ENCODE measurements at places on chromosomes 13 and 19.

- DNase-seq: no peak
Observed at GRCh38 chr19:13691569-13692435, 72.5 kb upstream of the MRI1 start.

DNA sequence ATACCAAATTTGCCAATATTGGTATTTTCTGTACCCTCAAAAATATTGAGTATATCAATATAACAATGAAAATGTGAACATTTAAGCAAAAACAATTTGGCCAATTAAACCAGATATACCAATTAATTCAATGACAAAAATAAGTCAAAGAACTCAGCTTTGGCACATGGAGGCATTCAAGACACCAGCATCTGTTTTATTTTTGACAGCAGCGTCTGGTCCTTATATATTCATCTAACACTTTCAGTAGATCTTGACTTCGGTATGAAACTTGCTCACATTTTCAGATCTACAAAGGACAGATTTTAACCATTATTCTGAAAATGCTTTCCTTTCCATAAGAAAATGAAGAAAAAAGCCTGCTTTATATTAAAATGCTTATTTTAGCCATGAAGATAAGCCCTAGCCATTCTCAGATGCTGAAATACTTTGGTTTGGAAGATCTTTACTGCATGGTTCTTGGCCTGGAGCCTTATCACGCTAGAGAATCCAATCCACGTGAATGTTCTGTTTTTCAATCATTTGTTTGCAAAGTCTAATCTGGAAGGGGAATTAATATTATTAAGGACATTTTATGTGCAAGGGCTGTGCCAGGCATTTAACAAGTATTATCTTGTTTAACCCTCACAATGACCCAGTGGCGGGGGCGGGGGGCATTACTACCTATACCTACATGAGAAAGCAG lies 132.2 kb downstream of the DLEU7 start:
- no peak for DNase-seq

GRCh38 chr19:34818270-34818669 lies 45.3 kb upstream of the ZNF599 start:
- no peak for DNase-seq

DNA sequence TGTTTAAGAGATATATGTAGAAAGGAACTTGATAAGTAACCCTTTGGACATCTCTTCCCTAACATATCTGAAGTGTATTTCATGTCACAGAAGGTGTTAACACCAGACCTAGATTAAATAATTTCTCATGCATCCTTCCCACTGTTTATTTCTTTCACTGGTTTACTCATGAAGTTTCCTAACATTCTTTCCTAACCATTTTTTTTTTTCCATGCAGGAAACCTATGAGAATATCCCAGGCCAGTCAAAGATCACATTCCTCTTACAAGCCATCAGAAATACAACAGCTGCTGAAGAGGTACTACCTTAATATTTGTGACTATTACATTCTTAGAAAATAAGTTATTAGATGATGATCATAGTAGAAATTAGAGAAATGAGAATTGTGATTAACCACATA lies 28.8 kb downstream of the IPO5 start:
- no peak for DNase-seq

GRCh38 chr19:1253514-1254080 lies 5.2 kb downstream of the MIDN start:
- no peak for DNase-seq

GRCh38 chr19:2986951-2987524 lies 9.7 kb downstream of the TLE6 start:
- no peak for DNase-seq

GRCh38 chr13:69948016-69948415 lies 159.6 kb upstream of the ATXN8OS start:
- no peak for DNase-seq

DNA sequence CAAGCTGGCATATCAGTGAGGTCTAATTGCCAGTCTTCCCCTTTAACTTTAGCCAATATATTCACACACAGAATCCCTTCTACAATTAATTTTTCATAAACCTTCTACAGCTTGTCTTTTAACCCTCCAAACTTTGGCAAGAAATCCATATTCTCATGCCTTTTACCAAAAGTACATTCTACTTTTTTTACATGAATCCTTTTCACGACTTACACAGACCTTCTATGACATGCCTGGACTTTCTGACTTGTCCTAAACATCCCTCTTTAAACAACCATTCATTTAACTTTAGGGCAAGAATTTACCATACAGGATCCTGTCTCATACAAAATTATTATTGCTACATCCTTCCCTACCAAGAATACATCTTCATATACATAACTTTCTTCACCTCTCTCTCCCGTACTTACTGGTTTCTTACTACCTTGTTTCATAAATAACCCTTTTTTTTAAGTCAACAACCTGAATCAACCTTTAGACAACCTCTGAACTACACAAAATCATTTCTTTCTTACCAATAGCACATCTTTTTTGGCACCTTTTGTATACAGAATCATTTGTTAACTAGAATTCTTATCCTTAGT lies 23.5 kb downstream of the ZNF544 start:
- DNase-seq: no peak

GRCh38 chr19:13150187-13150930 lies at the start of the genes IER2 and STX10:
Gene IER2 (plus strand): TSS chr19:13150411. CDS start chr19:13153187, 2,776 bp downstream.
Gene STX10 (minus strand): TSS chr19:13150375. CDS start chr19:13150173, 202 bp downstream.
- DNase-seq: peak; percentile 93

DNA sequence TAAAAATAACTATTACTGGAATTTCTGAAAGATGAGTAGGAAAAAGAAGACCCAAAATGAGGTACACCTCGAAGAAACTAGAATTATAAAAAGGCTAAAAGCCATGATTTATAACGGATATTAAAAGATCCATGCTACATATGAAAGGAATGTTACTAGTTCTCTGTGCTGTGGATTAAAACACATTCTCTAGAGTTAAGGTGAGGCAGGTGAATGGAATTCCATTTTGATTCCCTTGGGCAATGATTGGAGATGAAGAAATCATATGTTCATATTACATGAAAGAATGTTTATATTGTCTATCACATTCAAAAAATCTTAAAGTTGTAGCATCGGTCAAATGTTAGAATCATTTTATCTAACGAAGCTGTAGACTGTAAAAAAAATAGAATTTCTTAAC lies 783.7 kb downstream of the PCDH9 start:
- DNase-seq: no peak

DNA sequence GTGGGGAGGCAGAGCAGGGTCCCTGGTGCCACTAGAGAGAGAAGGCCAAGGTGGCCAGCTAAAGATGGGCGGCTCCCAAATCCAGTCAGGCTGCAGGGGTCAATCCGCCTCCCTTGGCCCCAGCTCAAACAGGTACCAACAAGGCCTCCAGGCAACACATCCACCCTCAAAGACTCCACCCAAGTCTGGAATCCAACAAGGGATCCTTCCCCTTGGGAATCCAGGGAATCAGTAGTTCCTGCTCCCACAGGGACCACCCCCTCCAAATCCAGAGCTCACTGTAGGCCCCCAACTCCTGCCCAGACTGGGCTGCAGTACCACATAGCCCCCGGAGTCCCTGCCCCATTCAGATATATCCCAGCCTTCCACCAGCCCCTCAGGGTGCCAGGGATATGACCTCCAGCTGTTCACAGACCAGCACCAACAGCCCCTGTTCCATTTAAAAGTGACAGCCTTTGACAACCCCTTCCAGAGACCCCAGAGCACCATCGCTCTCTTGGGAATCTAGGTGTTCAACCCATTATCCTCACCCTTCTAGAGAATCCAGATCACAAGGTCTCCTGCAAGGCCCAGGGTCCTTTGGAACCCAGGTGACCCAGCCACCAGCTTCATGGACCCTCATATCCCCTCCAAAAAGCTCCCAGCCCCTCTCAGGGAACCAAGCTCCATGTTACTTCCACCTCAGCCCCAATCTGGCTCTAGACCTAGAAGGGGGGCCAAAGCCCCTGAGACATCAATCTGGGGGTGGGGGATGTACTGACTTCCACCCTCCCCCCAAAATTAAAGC lies 3.2 kb downstream of the ERF start:
- no peak for DNase-seq

- DNase-seq: peak; percentile 55
Observed at GRCh38 chr13:95834134-95834765, 157.3 kb downstream of the DNAJC3 start.

GRCh38 chr19:49488046-49488862 lies 846 bp downstream of the RPL13A start:
- no peak for DNase-seq

DNA sequence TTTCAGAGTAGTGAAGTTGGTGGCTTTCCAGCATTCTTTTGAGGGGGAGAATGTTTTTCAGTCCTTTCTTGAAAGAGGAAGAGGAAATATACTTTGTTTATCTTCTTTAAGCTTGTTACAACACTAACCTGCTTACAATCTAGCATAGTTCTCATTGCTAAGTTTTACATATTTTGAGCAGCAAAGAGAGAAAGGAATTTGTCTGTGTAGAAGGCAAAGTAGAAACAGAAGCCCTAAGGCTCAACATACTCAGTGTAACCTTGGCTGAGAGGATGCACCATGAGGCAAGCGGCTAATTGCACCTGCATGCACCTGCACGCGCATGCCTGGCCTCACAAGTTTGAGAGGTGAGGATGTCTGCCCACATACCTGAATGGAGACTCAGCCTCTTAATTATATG lies 2.2 kb downstream of the FRY start:
- no peak for DNase-seq

GRCh38 chr13:77274126-77274525 lies 52.8 kb downstream of the MYCBP2 start:
- no peak for DNase-seq

DNA sequence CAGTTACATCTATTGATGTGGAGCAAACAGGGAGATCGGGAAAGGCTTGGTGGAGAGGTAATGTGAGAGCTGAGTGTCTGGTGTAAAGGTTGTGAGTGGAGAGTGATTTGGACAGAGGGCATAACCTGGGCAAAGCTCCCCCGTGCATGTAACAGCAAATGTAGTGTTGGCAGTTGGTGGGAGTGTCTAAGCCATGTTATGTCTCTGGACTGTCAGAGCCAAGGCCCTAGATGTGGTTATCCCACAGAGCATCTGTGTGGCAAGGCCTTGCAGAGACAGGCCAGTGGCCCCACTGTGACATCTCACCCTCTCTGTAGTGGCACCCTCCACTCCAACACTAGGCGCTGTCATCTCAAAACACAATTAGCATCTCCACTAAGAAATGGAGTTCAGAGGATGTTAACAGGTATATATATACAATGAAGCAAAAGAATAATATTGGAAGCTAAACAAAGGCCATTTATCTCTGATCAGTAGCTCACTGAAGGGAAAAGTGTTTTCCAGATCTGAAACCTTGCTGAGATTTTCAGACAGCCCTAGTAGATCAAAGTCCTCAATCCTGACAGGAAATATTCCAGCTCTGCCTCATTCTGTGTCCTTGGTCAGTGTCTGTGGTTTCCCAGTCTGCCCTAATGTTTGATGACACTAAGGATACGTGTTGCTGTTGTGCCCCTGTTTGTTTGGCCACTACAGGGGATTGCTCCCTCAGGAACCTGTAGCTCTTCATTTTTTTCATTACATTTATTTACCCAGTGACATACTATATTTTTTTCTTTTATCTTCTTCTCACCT lies 20.2 kb downstream of the POLR1D start:
- DNase-seq: no peak

DNA sequence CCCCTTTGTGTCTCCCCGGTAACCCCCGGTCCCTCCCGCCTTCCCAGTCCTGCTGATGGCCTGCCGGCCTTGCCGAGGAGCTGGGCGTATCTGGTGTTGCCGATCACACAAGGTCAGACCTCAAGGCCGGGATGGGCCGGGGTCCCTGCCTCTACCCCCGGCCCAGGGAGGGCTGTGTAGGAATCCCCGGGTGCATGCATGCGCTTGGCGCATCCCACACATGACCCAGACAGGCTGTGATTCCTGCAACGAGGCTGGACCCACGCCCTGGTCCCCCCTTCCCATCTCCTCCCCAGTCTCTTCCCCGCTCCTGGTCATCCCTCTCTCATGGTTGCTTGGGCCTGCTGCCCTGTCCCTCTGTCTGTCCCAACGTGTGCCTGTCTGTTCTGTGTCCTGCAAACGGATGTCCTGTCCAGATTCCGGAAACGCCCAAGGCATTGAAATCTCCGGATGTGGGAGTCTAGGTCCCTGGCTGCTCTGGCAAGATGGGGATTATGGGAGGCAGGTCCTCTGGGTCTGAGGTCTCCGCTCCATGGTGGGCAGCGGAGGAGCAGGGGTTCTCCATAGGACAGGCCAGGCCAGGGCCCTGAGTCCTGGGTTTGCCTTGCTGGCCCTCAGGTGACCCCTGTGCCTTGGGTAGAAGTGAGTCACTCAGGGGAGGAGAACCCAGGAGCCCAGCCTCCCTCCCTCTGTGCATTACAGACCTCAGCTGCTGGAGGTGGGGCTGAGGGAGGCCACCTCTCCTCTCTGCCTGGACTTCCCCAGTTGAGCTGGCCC lies 1.6 kb downstream of the PKN1 start:
- peak; percentile 42 for DNase-seq

DNA sequence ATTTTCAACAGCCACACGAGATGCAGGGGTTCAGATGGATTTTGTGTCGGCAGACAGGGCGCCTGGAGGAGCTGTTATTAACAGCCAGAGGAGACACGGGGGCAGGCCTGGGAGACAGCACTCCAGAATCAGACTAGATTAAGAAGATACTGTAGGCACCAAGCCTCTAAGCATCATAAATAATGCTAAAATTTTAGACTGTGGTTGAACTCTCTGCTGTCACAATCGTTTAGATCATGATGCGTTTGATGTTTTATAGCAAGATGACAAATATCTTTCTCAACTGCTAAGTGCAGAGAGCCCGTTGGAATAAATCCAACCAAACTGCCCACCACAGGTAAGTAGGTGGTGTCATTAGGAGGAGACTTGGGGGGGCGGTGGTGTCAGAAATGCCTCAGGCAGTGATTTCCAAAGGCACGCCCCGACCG lies 63.9 kb downstream of the CEBPG start:
- DNase-seq: no peak

- DNase-seq: no peak
Observed at GRCh38 chr19:55406826-55407549, 600 bp downstream of the UBE2S start.
